AG04449 (cell line): ENCODE measurements at places on chromosomes 11 and 22.

GRCh38 chr11:131408025-131408640, 37.7 kb downstream of the NTM start:
- DNase-seq = no peak

DNA sequence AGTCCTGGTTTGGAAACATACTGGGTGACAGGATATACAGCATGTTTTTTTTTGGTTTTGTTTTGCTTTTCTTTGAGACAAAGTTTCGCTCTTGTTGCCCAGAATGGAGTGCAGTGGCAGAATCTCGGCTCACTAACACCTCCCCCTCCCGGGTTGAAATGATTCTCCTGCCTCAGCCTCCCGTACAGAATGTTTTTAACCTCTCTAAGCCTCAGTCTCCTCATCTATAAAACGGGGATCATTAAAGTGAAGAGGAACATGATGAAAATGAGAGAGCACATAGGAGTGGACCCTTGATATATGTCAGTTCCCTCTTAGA, 28.1 kb upstream of the SCARF2 start:
- DNase-seq = no peak

DNA sequence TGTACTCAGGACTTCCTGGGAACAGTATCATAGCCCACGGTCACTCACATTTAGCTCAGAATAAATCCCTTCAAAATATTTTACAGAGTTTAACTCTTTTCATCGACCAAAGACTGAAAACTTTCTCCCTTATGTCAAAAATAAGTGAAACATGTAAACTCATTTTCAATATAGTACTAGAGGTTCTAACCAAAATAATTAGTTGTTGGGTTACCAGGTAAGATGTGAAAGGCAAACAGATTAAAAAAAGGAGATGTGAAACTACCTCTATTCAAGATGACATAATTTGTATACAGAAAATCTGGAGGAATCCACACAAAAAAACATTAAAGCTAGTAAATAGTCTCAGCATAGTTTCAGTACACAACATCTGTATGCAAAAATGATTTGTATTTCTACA, 20.3 kb downstream of the XKR3 start:
- no peak for DNase-seq

- no peak for DNase-seq
Observed at GRCh38 chr11:48008951-48009270, 28.6 kb downstream of the PTPRJ start.

GRCh38 chr11:134596404-134596803, 184.4 kb upstream of the B3GAT1 start:
- DNase-seq = no peak

DNA sequence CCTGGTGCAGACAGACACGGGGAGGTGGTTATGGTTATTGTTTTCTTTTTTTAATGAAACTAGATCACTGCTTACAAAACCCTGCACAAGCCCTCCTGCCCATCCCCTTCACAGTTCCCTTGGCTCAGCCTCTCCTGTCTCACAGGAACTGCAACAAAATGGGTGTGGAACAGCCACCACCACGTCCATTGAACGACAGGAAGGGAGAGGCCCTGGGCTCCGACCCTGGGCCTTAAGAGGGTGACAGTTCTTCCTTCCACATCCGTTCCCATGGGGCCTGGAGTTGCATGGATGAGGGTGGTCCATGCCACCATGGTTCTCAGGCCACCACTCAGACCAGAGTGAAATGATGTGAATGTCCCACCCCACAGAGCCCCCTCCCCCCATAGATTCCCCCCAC, 15.7 kb downstream of the PRPF19 start:
- DNase-seq = no peak

GRCh38 chr11:11963842-11964773, 44.3 kb downstream of the DKK3 start:
- no peak for DNase-seq

GRCh38 chr11:118641397-118642019, 34.1 kb downstream of the PHLDB1 start:
- no peak for DNase-seq

DNA sequence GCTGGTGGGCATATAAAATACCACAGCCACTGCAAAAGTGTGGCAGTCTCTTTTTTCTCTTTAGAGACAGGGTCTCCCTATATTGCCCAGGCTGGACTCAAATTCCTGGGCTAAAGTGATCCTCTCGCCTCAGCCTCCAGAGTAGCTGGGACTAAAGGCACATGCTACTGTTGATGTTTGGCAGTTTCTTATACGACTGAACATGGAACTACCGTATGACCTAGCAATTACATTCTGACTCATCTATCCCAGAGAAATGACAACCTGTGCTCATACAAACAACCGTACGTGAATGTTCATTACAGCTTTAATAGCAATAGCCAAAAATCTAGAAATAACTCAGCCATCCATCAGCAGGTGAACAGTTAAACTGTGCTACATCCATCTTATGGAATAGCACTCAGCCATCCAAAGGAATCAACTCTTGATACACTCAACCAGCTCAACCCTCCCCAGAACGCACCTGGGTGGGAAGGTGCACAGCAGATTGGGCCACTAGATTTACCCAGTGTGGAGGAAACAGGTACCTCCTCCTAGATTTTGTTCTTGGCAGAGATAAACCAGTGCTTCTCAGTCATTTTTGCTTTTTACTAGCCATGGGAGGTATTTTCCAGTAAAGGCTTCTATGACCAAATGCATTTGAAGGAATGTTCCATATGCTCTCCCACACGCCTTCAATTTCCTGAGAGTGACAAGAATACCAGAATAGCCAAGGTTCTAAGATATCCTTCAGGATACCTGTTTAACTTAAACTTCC, 130.5 kb downstream of the MED15 start:
- DNase-seq = no peak

DNA sequence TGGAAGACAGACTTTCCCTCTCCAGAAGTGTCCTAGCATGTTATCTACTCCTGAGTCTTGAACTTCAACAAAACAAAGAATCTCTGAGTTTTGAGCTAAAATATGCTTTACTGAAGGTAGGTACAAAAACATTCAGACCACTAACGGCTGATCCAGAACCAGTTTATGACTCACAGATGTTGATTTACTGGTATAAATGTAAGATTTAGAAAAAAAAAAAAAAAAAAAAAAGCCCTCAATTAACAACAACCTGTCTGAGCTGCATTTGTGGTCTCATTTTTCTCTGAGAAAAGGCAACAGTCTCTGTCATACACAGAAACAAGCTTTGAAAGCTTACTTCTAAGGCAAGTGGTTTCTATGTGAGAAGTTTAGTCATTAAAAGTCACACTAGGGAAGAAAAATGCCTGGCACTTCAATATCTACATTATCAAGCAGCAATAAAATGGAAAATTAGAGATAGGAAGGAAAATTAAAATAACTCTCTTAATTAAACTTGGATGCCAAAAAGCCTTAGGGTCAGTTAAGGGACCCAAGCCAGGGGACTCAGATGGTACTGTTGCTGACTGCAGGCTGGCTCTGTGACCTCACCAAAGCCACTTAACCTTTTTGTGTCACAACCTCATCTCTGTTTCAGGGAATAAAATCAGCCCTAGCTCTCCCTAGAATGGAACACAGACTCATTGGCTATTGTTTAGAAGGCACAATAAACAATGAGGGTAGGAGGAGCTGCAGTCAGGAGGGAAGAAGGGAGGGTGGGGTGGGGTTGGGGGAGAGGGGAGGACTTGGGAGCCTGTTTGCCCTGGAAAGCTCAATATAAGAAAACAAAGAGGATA, 61.7 kb downstream of the ETS1 start:
- no peak for DNase-seq

- DNase-seq = no peak
Observed at GRCh38 chr11:134587345-134587744, 175.3 kb upstream of the B3GAT1 start.

DNA sequence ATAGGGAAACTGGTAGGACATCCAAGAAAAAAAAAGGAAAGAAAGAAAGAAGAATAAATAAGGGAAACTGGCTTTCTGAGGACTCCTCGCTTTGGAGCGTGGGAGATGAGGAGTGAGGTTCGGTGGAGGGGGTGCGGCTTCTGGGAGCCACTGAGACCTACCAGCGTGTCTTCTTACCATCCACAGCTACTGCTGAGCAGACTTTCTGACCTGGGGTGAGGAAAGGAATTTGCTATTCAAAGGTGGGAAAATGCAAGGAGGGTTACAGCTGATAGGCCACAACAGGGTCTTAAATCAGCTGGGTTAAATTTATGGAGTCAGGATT, 488 bp upstream of the SELENOM start:
- DNase-seq = no peak

DNA sequence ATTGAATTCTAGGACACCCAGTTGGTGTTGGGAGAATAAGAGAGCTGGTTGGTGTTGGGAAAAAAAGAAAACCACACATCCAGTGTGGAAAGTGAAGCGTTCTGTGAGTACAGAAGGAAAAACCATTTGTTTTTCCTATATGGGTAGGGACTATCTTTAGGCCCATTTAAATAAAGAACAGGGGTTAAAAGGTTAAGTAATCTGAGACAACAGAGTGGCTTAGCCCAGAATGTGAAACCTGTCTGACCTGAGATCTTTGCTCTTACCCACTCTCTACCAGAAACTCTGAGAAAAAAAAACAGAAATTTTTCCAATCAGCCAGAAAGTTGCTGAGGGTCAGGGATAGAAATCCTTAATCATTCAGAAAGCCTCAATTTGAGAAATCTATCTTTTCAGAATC, 59.8 kb upstream of the LRRC55 start:
- no peak for DNase-seq

DNA sequence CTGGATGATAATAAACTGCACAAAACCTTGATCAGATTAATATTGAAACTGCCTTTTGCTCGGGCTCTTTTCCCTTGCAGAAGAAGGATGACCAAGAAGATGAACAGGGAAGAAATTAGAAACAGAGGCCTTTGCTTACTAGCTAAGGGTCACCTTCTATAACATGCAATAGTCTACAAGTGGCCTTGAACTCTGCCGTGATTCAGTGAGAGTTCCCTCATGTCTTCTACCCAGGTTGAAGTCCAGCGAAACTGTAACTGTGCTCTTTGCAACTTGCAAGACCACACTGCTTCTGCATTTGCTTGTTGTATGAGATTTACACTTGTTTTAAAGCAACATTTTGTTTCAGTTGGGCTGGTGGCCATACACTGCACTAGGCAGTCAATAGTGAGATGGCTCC, 108.4 kb downstream of the IGLL1 start:
- no peak for DNase-seq

- DNase-seq = no peak
Observed at GRCh38 chr11:36010010-36010740, 66.3 kb downstream of the LDLRAD3 start.

GRCh38 chr11:83971063-83971462, 684.9 kb upstream of the CCDC90B start:
- DNase-seq = no peak

DNA sequence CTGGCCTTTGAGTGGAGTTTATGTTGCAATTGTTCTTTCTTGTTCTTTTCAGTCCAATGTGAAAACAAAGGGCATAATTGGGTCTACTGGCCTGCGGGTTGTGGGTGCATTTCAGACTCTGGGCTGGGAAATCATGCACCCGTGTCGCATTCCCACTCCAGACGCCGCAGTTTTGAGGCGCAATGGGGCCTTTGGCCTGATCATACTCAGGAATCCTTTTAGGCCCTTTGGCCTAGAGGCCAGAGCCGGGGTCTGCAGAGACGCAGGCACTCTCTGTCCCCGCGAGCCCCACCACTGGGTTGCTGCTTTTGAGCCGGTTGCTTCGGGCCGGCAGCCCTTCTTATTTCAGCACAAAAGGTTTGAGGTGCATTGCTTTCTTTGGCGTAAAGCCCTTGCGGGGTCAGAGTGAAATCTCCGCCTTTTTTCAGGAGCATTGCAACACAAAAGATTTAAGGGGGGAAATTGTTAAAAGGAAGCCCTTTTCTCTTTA, 48.4 kb upstream of the DBX1 start:
- DNase-seq = no peak

DNA sequence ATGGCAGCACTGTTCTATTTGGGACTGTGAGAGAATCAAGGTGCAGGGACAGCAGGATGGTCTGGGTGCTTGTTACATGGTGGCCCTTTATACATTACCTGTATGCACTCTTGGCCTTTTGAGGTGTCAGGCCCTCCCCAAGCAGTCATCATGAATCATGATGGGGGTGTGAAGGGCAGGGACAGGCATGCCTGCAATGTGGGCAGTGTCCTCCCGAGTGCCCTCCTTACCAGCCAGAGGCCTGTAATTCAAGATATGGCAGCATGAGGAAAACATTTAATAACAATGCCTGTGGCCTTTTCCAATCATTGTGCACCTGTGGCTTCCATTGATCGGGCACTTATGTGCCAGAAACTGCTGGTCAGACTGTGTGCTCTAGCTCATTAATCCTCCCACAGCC, 25.5 kb upstream of the CYP2D6 start:
- DNase-seq = no peak

DNA sequence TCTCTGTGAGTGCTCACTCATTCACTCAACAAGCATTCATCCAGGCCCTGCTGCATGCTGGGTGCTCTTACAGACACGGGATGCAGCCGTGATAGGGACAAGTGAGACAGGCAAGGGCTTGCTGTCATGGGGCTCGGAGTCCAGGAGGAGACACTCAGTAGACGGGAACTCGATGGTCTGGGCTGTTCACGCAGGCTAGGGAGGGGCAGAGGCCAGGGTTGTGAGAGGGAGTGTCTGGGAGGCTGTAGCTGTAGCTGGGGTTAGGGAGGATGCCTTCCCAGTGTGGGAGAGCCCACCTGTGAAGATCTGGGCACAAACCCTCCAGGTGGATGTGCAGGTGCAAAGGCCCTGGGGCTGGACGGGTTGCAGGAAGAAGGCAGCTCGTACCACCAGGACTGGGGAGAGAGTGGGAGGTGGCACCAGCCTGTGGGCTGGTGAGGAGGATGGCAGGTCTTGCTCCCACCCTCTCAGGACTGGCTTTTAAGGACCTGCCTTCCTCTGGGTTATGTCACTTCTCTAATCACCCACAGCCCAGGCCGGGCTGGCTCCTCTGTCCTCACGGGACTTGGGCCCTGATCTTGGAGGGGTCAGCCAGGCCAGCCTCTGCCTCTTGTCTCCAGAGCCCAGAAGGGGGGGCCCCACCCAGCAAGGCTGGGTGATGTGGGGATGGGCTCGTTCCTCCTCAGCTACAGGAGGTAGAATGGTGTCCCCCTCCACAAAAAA, 24.1 kb downstream of the FGF4 start:
- DNase-seq = no peak

GRCh38 chr11:29217901-29218300, 798.9 kb downstream of the KCNA4 start:
- DNase-seq = no peak

- no peak for DNase-seq
Observed at GRCh38 chr22:48959496-48959895, 868.2 kb downstream of the BRD1 start.

GRCh38 chr11:19187833-19188258, 13.9 kb downstream of the CSRP3 start:
- no peak for DNase-seq
